Hair follicular keratinocyte (primary cell): ENCODE measurements at places on chromosomes 13 and 19. TPM values are rescaled to one million over a fixed set of nuclear protein-coding genes. Genes with fewer than 3 reads are reported as not detected.

Gene EEF2
- 1,979 and 2,783 TPM in 2 replicates for total RNA-seq

Gene USPL1
- 11.3 and 13.3 TPM in 2 replicates for total RNA-seq

Gene FXYD1
- total RNA-seq: not detected in 2 replicates

Gene PROZ
- not detected in 2 replicates for total RNA-seq

Gene SCAMP4
- 54.4 and 68.6 TPM in 2 replicates for total RNA-seq

Gene HCN2
- total RNA-seq: 0.08 TPM in 1 of 2 replicates, not detected in the other

Gene LILRA5
- total RNA-seq: not detected in 2 replicates

Gene NPAS1
- total RNA-seq: 0.46 TPM in 1 of 2 replicates, not detected in the other

Gene OVOL3
- total RNA-seq: not detected in 2 replicates

Gene ADAT3
- total RNA-seq: 4.8 and 5.1 TPM in 2 replicates

Gene PCDH8
- total RNA-seq: not detected in 2 replicates

Gene WTIP
- 9.4 and 33.8 TPM in 2 replicates for total RNA-seq
